Activated CD8-positive, alpha-beta memory T cell treated with anti-CD3 and anti-CD28 coated beads for 1 hour (primary cell): ENCODE measurements at places on chromosomes 16 and 17.

GRCh38 chr17:8453326-8453725 is 17.6 kb downstream of the NDEL1 start:
- no peak for DNase-seq

GRCh38 chr17:2071455-2072281 is 16.8 kb downstream of the HIC1 start:
- no peak for DNase-seq

DNA sequence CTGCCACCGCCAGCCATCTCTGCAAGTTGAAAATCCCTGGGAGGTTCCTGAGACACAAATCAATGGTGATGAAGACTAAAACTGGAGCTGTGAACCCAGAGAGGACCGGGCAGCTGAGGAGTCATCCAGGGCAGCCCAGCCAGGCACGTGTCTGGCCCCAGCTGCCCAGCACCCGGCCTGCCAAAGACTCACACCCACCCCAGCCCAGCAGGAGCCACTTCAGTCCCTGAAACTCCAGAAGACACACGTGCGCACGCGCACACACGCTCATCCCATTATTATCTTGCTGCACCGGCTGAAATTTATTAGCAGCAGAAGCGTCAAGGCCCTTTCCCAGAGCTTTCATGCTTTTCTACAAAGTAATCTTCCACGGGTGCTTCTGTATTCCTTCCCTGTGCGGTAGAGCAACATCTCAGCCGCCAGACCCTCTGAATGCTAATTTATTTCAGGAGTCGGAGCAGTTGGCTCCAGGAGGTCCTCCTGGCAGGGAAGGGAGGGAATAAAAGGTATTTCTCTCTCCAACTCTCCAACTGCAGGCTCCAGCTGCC is 59.8 kb upstream of the RBFOX3 start:
- DNase-seq, result no peak

DNA sequence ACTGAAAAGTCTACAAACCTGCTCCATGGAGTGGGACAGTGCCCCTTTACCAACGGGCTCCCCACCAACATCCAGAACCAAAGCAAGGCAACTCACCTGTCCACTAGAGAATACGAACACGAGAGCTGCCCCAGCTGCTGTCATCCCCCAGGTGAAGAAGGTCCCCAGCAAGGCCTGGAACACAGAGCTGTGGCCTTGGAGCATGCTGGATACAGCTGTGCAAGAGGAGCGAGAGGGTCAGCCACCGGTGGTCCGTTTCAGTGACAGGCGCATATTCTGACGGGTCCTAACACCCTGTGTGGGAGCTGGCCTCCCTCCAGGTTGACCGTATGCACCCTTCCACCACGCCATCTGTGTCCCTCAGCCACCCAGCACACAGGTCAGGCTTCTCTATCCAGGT is 3.9 kb downstream of the SLC39A11 start:
- DNase-seq, result no peak

DNA sequence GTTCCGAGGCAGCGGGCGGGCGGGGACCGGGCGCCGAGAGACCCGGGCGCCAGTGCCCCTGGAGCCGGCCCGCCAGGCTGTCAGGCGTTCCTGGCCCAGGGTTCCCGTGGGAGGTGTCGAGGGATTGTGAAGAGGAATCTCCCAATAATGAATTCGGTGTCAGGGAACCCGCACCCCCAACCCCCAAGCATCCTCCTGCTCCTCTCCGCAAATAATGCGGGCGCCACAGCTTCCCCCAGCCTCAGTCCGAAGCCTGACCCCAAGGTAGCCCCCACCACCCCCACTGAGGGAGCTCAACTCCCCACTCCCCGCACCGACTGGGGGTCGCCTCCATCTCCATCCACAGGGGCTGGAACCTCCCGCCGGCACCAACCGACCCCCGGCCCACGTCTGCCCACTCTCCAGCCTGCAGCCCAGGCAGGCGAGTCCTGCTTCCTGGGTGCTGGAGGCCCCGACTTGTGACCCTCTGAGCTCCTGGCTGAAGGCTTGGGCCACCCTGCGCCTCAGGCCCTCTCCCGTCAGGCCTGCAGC is 641 bp upstream of the CASKIN1 start:
- DNase-seq, result no peak

- no peak for DNase-seq
Observed at GRCh38 chr16:1145383-1146100, 7.4 kb upstream of the CACNA1H start.

GRCh38 chr16:53913920-53914319 is 210.0 kb downstream of the FTO start:
- DNase-seq, result no peak

DNA sequence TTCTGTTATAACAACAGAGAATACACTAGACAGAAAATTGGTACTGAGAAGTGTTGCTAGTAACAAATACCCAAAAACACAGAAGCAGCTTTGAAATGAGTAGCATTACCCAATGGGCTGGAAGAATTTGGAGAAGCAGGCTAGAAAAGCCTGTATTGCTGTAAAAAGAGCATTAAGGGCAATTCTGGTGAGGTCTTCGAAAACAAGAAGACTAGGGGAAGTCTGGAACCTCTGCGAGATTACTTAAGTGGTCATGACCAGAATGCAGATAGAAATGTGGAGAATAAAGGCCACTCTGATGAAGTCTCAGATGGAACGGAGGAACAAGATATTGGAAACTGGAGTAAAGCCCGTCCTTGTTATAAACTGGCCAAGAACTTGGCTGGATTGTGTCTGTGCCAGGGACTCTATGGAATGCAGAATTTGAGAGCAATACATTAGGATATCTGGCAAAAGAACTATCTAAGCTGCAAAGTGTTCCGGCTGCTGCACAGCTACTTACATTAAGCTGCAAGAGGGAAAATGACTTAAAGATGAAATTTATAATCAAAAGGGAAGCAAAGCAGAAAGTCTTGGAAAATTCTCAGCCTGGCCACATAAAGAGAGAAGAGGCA is 44.9 kb upstream of the PEMT start:
- no peak for DNase-seq

DNA sequence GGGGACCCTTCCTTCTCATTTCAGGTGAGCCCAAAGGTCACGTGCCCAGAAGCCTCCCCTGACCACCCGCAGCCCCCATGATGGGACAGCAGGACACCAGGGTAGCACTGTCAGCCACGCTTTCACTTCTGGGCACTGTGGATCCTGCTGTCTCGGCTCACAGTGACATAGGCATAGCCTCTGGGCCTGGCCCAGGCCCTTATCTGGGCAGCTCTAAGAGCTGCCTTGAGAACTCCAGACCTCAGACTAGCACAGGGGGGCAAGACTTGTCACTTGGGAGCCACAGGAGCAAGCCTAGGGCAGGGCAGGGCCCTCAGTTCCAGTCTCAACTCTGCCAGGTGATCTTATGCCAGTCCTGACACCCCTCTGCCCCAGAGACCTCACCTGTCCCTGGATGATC is 4.7 kb downstream of the NATD1 start:
- DNase-seq, result no peak

- DNase-seq, result no peak
Observed at GRCh38 chr16:79008869-79009179, 591.7 kb downstream of the MAF start.

DNA sequence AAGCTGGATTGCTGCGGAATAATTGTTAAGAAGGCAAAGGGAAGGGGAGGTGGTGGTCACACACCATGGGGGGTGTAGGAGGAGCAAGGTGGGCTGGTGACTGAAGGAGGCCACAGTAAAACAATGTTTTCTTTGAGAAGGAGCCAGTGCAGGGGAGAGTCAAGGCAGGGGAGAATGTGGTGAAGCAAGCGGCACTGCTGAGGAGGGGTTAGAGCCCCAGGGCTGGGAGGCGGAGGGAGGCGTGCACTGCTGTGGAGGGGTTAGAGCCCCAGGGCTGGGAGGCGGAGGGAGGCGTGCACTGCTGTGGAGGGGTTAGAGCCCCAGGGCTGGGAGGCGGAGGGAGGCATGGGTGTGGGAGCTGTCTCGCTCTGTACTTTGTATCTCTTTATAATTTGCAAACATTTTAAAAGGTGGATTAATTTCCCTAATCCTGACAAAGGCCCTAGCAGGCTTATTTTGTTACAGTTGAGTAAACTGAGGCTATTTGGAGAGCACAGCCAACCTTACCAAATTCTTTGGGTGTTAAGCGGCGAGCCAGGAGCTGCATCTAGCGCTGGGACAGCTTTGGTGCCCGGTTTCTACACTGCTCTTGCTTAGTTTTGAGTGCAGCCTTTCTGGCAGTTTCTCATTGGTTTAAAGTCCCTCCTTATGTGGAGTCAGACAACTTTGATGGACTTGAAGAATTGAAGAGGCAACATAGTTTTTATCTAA is 20.9 kb downstream of the RPTOR start:
- DNase-seq, result no peak

DNA sequence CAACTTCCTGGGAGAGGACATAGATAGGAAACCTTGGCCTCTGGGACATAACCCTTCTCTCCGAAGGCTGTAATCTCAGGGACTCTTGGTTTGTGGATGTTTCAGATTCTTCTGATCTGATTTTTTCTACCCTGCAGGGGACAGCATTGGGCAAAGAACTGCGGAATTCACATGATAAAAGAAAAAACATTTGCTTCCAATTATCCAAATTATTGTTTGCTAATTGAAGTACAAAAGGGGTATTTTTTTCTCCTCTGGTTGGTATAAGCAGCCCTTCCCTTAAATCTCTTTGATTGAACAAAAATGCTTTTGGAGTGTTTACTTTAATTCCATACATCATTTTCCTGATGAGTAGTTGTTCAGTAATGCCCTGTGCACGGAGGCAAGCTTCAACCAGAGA is 251.7 kb upstream of the IRX3 start:
- no peak for DNase-seq

- no peak for DNase-seq
Observed at GRCh38 chr17:76641501-76641900, 2.1 kb downstream of the ST6GALNAC1 start.
